Frontal cortex (tissue), 4 donors: ENCODE measurements at places on chromosomes 3 and 15. TPM values are rescaled to one million over a fixed set of nuclear protein-coding genes. Genes with fewer than 3 reads are reported as not detected.

Gene OXTR
- total RNA-seq, result 2.0 TPM

GRCh38 chr3:97835761-97836160 is 13.9 kb downstream of the CRYBG3 start:
- DNase-seq, result no peak

DNA sequence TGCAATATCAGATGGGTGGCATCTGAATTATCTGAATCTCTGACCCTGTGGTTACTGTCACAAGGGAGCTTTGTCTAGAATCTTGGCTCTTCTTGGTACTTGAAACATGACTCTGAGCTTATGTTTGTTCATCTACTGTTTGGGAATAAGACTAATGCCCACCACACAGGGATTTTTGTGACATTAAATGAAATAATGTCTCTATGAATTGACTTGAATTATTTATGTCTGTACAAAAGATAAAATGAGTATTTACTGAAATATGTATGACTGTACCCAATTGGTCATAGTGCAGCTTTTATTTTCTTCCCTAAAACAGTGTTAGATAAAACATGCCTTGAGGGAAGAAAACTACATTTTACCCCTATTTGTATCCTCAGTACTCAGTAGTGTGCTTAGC is 87.9 kb upstream of the ZPLD1 start:
- DNase-seq, result no peak

Gene XCR1
- total RNA-seq, result not detected

Gene STRIT1
- total RNA-seq, result 0.82 TPM

- DNase-seq, result peak; percentile 65
Observed at GRCh38 chr3:87227104-87227834, at the start of gene CHMP2B. CHMP2B (plus strand) TSS chr3:87227309; CDS start chr3:87227523, 214 bp downstream.

DNA sequence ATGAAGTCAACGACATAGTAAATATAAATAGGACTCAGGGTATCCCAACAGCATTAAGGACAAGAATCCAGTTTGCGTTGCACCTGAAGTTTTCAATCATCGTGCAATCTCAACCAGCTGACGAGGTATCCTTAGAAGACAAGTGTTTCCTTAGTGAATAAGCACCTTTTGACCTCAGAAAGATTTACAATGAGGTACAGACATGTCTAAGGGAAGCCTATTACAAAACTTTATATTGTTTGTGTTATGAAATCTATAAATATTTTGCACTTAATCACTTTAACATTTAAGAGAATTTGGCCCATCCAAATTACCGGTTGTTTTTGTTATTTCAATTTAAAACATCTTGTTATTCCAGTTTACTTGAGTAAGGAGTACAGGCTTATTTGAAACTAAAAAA is 64.9 kb upstream of the PRICKLE2 start:
- DNase-seq, result no peak
